ENCODE measurements at places on chromosomes 5 and 9. TPM values are rescaled to one million over a fixed set of nuclear protein-coding genes. Genes with fewer than 3 reads are reported as not detected.

EQTN gene
- not detected for total RNA-seq

ZNG1F gene
- total RNA-seq, result 22.7 TPM

C9orf50 gene
- total RNA-seq, result 0.26 TPM

CTXN3 gene
- total RNA-seq, result not detected

FOXD1 gene
- total RNA-seq, result 6.8 TPM

ADRA1B gene
- total RNA-seq, result 0.26 TPM

PCDHA13 gene
- total RNA-seq, result 0.10 TPM

FAM151B gene
- total RNA-seq, result 7.4 TPM

GALNT10 gene
- 134 TPM for total RNA-seq

FOXD4L5 gene
- 0.07 TPM for total RNA-seq

SPACA9 gene
- 4.0 TPM for total RNA-seq

GOLPH3 gene
- 81.4 TPM for total RNA-seq

Data from smooth muscle cell of the pulmonary artery (primary cell).